Cardiac atrium fibroblast (primary cell): ENCODE measurements at places on chromosomes 4 and X. TPM values are rescaled to one million over a fixed set of nuclear protein-coding genes. Genes with fewer than 3 reads are reported as not detected.

Gene CENPVL3
- not detected in 2 replicates for total RNA-seq

Gene NXF3
- not detected in 2 replicates for total RNA-seq

Gene XG
- 1.1 and 1.8 TPM in 2 replicates for total RNA-seq

Gene CCDC160
- not detected in 2 replicates for total RNA-seq

Gene TLR3
- 3.6 and 6.2 TPM in 2 replicates for total RNA-seq
